ENCODE measurements at places on chromosomes 16 and 17. TPM values are rescaled to one million over a fixed set of nuclear protein-coding genes. Genes with fewer than 3 reads are reported as not detected.

FBXW10 gene
- under 0.01 TPM for total RNA-seq

ANKFY1 gene
- 33.3 TPM for total RNA-seq

CRISPLD2 gene
- total RNA-seq = 3.1 TPM

HSD17B1 gene
- total RNA-seq = 5.7 TPM

ELOB gene
- total RNA-seq = 829 TPM

MMP25 gene
- not detected for total RNA-seq

NUPR1 gene
- total RNA-seq = 18.9 TPM

TNS4 gene
- total RNA-seq = not detected

FNDC8 gene
- total RNA-seq = not detected

HAP1 gene
- 0.26 TPM for total RNA-seq

ABCA8 gene
- total RNA-seq = 78.8 TPM

PIRT gene
- not detected for total RNA-seq

OR1G1 gene
- total RNA-seq = not detected
